ENCODE measurements at places on chromosomes 11 and 22.

DNA sequence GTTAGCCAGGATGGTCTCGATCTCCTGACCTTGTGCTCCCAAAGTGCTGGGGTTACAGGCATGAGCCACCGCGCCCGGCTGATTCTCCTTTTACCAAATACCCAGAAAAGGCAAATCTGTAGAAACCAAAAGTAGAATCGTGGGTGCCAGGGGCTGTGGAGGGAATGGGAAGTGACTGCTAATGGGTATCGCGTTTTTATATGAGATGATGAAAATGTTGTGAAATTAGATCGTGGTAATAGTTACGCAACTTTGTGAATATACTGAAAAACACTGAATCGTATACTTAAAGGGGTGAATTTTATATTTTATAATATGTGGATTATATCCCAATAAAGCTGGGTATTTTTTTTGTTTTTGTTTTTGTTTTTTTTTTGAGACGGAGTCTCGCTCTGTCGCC, 48.2 kb upstream of the CREB3L1 start:
- DNase-seq = no peak

DNA sequence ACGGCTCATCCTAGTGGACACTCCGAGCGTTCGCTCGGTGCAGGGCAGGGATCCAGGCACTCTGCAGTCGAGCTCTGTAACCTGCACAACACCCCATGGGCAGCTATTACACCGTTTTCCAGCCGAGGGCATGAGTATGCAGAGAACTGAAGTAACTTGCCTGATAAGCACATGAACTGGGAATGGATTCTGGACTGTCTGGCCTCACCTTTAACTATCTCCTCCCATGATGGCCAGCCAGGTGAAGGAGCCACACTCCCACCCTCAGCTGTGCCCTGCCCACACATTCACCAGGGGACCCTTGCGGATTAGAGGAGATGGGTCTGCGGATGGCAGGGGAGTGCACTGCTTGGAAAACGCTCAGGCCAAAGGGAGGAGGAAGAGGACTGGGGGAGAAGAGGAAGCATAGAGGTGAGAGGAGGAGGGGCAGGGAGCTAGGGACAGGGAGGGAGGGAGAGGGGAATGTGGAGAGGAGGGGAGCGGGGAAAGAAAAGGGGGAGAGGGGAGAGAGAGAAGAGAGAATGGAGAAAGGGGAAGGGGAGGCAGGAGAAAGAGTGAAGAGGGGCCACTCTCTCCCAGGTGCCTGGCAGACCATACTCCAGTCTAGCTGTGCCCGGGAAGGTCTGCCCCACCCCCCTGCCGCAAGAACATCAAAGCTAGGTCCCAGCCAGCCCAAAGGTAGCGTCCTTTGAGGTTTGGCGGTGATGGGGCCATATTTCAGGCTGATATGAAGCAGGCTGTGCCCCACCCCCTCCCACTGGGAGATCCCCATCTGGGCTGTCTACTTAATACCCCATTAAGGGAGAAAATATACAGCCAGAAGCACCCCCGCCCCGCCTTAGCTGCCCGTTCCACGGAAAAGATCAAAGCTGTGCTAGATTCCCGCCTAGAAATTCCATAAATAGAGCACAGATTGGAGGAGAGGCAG, 33.2 kb upstream of the TCF20 start:
- no peak for DNase-seq

DNA sequence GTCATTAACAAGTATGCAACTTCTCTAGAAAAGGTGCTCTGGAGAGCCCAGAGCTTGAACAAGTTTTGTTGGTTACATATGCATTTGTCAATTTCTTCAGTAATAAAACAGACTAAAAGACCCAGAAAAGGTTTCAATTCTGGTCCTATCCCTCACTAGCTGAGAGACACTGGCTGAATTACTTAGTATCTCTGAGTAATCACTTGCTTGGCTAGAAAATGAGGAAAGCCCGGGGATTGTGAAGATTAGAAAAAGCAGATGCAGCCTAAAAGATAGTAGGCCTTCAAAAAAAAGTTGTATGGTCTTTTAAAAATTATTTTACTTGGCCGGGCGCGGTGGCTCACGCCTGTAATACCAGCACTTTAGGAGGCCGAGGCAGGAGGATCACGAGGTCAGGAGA, 41.2 kb downstream of the MAPK1 start:
- no peak for DNase-seq

GRCh38 chr22:32680277-32680676, 121.2 kb upstream of the TIMP3 start:
- DNase-seq = no peak

- DNase-seq = no peak
Measured at GRCh38 chr22:29089507-29089906, 16.7 kb downstream of the KREMEN1 start.

DNA sequence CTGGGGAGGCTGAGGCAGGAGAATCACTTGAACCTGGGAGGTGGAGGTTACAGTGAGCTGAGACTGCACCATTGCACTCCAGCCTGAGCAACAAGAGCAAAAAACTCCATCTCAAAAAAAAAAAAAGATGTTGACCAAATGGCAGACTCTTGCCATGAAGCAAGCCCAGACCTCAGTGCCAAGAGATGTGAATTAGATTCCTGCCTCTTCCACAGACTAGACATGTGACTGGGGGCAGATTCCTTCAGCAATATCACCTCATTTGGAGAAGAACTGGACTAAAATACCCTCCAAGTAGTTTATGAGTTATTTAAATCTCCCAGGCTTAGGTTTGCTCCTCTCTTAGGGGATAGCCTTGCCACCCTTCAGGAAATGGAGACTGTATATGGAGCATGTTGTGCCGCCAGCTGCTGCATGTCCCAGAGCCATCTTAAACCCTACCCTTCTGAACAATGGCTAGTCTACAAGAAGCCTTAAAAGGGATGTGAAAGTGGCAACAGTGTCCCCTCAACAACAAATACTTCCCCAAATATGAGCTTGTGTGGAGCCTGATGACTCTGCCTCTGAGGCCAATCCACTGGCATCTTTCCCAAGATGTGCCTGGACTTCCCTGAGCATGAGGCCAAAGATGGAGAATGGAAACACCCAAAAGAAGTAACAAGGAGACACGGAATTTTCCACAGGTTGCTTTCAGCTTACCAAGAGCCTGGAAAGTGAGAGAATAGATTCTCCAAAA, 763 bp upstream of the MS4A7 start:
- no peak for DNase-seq

DNA sequence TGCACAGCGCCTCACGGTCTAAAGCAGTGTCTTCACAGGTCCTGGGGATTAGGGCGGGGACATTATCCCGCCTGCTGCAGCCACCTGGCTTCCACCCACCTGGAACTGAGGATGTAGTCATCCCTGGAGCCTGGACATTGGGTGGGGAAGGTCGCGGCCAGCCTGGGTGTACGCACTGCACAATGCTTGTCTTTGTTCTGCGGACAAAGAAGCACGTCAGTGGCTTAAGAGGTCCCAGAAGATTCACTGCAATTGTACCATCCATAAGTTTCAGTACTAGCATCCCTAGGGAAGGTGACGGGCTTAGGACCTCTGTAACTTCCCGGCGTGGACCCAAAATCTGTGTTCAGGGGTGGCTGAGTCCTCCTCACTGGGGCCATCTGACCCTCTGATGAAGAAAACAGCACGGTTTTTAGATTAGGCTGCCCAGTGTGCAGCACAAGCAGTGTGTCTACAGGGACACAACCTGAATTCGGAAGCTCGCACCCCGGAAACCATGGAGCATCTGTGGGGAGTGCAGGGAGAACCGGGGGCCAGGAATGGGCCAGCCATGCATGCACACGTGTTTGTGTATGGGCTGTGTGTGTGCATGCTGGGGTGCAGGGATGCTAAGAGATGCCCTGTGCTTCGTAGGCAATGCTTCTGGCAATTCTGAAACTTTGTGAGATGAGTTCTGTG, 342.6 kb upstream of the B3GAT1 start:
- DNase-seq = no peak

- DNase-seq = peak; percentile 76
Measured at GRCh38 chr11:109963101-109963500, 130.1 kb upstream of the ZC3H12C start.

- no peak for DNase-seq
Measured at GRCh38 chr11:126756421-126756820, 244.1 kb downstream of the KIRREL3 start.

- no peak for DNase-seq
Measured at GRCh38 chr11:117663821-117664220, 133.2 kb downstream of the DSCAML1 start.

- DNase-seq = no peak
Measured at GRCh38 chr11:106962995-106963394, 55.3 kb downstream of the GUCY1A2 start.

DNA sequence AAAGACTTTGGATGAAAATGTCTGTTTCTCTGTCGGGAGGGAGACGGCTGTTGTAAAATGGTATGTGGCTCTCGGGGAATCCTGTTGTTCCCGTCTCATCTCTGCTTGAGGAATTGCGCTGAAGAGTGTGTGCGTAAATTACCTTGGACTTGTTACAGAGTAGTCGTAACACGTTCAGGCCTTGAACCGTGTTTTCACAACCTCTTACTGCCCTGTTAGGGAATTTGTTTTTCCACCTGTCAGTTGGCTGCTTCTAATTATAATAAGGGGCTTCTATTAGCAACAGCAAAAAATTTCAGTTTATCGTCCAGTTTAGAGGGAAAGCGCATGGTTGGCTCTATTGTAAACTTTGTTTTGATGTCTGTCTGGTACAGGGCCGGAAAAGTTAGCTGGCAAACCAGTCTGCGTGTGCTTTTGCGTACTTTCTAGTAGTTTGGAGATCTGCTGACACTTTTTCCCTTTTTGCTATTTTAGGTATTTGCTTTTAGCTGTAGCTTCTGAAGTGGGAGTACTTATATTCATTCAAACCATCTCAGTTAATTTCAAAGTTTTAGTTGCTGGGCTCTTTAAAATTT, 1.5 kb downstream of the HIPK3 start:
- peak; percentile 63 for DNase-seq

DNA sequence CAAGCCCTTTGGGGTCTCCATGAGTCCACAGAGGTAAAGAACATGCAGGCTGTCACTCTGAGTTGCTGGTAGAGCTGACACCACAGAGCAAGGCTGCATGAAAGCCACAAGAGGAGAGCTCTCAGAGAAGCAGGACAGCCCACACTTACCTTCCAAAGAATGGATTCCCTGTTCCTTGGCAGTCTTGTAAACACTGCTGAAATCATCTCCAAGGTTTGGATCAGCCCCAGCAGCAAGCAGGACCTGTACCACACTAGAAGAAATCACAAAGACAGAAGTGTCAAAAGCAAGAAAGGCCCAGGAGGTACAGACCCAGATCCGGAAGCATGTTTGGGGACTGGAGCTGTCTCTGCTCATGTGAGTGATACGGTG, 54.2 kb downstream of the CLPB start:
- DNase-seq = no peak

- DNase-seq = no peak
Measured at GRCh38 chr11:64314805-64315561, 2.4 kb downstream of the TRMT112 start.

DNA sequence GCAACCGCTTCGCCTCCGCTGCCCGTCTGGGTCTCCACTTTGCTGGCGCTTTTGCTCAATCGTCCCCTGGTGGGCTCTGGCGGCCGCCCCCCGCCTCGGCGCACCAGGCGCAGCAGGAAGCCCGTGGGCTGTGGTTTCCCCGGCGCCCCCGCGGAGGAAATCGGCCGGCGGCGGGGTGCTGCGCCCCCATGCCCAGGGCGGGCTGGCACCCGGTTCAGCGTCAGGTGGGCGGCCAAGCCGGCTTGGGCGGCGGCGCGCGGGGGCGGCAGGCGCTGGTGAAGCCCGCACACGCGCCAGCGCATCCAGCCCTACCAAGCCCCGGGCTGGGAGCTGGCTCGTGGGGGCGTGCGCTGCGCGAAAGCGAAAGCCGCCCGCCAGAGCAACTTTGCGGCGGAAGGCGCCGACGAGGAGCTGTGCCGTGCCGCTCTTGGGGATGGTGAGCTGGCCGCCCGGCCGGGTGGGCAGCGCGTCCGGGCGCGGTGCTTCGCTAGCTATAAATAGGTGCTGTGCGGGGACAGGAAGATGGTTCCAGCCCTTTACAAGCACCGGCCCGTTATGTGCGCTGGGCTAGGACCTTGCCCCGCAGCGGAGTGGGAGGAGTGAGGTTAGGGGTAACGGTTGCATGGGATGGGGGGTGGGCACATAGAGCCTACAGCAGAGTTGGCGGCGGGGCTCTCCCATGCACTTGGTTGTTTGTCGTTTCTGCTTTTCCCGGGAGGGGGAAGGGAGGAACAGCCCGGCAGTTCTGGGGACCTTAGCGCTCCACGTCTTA, 25.0 kb upstream of the SUSD2 start:
- no peak for DNase-seq

DNA sequence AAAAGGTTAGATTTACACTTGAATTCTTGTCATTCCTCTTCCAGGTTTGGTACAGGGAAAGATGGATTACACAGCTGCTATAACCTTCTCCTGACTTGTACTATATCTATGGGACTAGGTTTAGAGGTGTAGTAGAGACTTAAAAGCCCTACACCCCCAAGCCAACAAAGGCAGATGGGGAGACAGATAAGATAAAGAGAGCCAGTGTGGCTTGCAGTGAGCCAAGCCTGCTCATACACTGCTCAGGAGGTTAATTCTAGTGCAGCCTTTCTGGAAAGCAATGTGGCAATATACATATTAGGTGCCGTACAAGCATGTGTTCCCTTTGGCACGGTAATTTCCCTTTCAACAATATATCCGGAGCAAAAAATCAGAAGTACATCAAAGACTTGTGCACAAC, 10.8 kb downstream of the SIK3 start:
- no peak for DNase-seq

- no peak for DNase-seq
Measured at GRCh38 chr22:39216143-39216490, 28.7 kb downstream of the PDGFB start.
